ENCODE measurements at places on chromosomes 3 and 15.

GRCh38 chr15:47186075-47186474 lies 531.2 kb upstream of the SEMA6D start:
- DNase-seq, result no peak

GRCh38 chr3:114449271-114450007 lies 155.6 kb downstream of the TIGIT start:
- no peak for DNase-seq

DNA sequence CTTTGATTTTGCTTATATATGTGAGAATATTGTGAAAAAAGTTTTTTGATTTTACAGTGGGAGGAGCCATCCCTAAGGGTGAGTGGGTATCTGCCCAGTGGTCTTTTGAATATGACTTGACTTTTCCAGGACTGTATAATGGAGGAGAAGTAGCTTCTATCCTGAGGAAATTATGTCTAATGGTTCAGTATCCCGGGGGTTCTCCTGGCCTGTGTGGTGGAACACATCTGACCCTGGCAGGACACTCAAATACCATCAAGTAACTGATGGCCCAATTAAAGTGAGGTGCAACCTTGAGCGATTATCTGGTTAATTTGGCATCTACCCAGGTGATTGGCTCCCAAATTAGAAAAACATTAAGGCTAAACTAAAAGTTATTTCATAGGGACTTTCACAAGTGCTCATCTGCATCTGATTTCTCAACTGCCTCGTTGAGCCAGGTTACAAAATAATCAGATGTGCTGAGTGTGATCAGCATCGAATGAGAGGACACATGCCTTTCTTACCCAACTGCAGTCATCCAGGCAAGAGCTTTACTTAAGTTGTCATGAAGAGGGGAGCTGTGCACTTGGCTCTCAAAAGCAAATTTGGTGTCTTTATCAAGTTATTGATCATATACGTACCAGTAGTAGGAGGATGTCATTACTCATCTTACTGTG lies 201.4 kb downstream of the IL5RA start:
- no peak for DNase-seq

GRCh38 chr3:190586631-190587011 lies 72.7 kb downstream of the IL1RAP start:
- peak; percentile 56 for DNase-seq

DNA sequence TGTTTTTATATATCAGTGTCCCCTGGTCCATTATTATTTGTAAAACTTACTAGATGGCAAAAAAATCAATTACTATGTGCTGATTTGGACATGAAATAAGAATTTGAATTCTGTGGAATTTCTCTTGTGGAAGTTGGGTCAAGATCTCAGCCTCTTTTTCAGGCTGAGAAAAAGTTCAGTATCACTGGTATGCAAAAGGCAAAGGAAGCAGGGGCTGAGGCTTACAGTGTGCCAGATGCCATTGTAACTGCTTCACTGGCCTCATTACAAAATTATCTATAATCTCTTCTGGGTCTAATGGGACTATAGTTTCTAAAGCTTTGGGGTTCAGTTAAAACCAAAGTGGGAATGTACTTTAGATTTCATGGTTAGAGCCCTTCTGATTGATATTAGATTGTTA lies 125.9 kb upstream of the SLC7A14 start:
- DNase-seq, result no peak

DNA sequence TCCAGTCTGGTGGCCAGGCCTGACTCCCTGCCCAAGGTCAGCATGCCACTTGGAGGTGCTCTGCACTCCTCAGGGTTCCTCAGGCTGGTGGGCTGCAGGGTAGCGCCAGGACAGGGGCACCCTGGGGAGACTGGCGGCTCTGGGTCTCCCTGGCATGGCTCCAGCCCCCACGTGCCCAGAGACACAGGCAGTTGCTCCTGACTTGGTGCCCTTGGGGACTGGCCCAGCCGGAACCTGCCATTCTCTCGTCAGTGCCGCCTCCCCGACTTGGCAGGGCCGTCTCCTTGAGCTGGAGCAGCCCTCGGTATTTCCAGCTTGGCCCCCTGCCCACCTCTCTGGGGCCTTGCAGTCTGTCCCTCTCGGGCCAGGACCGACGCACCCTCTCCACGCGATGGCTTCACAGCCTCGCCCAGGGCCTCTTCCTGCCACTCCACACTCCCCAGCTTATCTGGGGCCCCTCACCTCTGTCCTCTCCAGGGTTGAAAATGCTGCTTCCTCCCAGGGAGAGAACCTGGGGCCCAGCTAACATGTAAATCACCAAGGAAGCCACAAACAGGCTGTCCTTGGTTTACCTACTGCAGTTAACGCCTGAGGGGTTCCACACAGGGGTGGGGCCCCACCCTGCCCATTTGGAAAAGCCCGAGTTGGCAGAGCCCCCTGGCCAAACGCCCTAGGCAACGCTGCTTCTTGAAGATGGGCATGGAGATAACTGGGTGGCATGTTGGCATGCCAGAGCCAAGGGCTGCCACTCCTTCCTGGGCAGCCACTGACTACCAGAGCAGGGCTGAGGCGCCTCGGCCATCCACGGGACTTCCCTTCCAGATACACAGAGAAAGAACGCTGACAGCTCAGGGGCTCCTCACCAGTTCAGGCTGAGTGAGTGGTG lies 61.4 kb downstream of the SMAD6 start:
- DNase-seq, result no peak

- DNase-seq, result no peak
Measured at GRCh38 chr3:23435318-23435717, 232.2 kb downstream of the UBE2E2 start.

GRCh38 chr3:183577346-183577745 lies 21.8 kb upstream of the KLHL6 start:
- DNase-seq, result peak; percentile 7

DNA sequence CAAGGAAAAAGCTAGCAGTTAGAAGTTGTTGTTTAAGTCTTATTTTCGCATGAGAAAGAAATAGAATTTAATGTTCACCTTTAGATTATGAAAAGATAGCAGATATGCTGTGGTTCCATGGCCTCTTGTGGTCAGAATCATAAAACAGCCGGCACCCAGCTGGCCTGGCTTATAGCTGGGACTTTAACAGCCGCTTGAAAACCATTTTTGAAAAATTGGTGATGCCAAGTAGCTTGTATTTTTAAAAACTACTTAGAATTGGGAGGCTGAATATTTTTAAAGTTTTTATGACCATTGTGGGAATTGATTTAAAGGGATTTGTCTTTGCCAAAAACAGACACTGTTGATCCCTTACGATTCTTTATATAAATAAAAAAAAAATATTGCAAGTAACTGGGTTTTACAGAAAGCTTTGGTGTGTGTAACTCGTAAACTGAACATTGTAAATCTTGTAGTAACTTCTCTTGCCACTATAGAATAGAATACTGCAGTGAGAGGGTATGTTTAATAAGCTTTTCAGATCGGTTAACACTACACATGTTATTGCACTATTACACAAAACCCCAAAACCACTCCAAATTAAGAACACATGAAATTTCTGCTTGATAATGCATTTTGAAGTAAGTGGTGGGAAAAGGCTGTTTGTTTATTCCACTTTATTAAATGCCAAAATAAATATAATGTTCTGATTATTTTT lies 6.6 kb downstream of the ARRDC4 start:
- peak; percentile 35 for DNase-seq

DNA sequence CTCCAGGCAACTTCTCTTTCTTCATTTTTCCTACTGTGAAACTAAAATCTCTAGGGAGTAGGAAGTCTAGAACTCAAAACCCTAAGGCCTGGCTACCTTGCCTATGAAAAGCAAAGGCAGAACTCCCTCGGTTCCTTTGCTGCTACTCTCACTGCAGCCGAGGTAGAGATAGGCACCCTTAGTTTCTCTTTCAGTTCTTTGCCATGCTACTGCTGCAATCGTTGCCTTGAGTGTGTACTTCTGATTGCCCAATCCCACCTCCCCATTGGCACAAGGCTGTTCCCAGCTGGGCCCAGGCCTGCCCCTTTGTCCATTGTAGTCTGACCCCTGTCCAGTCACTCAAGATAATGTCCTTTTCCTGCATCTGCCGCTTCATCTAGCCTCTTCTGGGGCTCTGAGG lies 92.3 kb upstream of the MRPS22 start:
- DNase-seq, result no peak

- no peak for DNase-seq
Measured at GRCh38 chr15:77532067-77532710, 100.5 kb downstream of the LINGO1 start.

GRCh38 chr15:81886591-81886990 lies 159.2 kb downstream of the MEX3B start:
- peak; percentile 69 for DNase-seq

DNA sequence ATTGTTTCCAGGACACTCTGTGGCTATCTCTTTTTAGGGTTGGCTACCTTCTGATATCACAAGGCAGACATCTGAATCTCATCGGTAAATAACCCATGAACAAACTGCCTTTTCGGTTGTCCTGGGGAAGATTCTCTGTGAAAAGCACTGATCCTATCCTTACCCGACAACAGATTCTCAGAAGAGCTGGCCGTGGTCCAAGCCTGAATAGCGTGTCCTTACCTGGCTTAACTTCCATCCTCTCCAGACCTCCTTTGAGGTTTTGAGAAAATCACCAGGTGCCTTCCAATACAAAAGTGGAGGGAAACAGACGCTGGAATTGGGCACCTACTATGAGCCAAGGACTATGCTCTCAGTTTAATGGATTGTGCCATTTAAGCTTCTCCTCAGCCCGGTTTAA lies 87.4 kb upstream of the ARHGEF3 start:
- no peak for DNase-seq

GRCh38 chr15:67240235-67241131 lies 14.0 kb downstream of the AAGAB start:
- DNase-seq, result no peak

- DNase-seq, result no peak
Measured at GRCh38 chr3:81434161-81434560, 327.3 kb downstream of the GBE1 start.

GRCh38 chr15:98386561-98386960 lies 261.8 kb upstream of the IGF1R start:
- no peak for DNase-seq

GRCh38 chr3:146972726-146973125 lies 367.6 kb upstream of the PLSCR5 start:
- peak; percentile 60 for DNase-seq

DNA sequence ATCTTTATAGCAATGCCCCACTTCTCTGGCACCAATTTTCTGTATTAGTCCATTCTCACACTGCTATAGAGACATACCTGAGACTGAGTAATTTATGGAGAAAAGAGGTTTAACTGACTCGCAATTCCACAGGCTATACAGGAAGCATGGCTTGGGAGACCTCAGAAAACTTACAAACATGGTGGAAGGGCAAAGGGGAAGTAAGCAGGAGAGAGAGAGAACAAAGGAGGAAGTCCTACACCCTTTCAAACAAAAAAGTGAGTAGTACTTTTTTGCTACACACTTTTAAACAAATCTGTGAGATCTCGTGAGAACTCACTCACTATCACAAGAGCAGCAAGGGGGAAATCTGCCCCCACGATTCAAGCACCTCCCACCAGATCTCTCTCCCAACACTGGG lies 67.8 kb upstream of the ZBED2 start:
- DNase-seq, result no peak

DNA sequence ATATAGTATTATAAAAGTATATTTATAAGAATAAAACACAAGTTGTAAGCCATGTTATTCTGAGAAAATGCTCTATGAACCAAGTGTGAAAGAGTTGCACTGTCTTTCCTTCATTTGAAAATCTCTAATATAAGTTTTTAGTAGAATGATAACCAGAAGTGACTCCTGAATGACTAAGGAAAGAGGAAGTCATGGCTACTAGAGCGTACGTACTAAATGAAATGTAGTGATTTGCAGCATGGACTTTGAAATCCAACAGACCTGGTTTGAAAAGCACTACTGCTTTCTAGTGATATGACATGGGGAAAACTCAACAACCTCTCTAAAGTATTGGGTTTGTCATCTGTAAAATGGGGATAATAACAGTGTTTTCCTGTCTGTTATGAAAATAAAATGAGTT lies 10.3 kb upstream of the DNAJC13 start:
- no peak for DNase-seq

GRCh38 chr3:100067589-100067988 lies 46.7 kb downstream of the FILIP1L start:
- no peak for DNase-seq

DNA sequence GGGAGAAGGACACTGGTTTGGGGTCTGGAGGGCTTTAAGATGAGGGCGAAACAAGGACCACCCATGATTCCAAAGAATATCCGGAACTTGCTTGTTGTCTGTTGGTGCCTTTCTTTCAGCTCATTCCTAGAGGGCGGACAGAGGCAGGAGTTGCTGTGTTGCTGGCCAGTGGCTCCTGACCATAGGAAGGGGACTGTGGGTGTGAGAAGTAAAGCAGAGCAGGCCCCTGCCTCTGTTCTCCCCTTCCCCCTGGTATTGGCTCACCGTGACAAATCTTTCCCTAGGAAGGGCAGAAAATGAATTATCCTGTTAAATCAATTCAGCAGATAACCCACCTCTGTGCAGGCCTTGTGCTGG lies 89.1 kb downstream of the LIPC start:
- no peak for DNase-seq

- DNase-seq, result no peak
Measured at GRCh38 chr3:176160997-176161396, 1036.3 kb downstream of the TBL1XR1 start.

GRCh38 chr15:67187351-67187854 lies 67.1 kb downstream of the AAGAB start:
- DNase-seq, result no peak

DNA sequence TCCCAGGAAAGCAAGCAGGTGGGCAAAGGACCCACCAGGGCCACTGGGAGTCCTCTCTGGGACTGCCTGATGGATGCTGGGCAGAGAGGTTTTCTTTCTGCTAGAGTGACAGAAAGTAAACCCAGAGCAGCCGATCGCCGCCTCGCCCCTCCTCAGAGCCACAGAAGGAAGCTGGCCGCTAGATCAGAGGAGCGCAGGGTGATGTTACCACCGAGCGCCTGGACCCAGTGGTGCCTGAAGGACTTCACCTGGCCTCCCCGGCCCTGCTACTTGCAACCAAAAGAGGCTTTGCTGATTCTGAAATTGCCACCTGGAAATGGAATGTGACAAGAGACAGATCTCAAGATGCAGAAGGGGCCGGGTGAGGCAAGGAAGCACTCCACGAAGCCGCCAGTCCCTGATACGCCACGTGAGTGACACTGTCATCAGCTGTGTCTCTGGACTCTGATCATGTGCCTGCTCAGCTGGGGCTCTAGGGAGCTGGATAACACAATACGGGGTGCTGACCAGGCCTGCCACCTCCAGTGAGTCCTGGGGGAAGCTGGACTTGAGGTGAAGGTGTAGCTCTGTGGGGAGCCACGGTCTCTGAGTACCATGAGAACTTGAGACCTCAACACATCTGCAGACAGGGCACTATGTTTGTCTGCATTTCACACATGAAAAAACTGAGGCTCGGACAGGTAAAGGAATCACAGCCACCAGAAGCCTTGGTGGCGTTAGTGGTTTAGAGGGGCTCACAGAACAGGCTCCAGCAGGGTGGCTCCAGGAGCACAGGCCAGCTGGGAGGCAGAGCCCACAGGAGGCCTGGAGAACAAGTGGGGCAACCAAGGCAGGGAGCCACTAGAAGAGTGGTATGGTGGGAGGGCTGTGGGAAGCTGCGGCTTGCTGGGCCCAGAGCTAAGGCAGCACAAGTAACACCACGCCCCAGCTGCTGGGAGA lies 137.9 kb upstream of the PRR20G start:
- DNase-seq, result no peak

Data from fibroblast of upper back skin (primary cell).